ENCODE measurements at places on chromosomes 5 and 9.

GRCh38 chr5:173301695-173302545, 26.3 kb downstream of the STC2 start:
- no peak for DNase-seq

- DNase-seq, result peak; percentile 85
Observed at GRCh38 chr5:150904479-150905311, at the start of gene ZNF300. TSS of gene ZNF300 (minus strand) at chr5:150904980. CDS start at chr5:150903155, 1,825 bp downstream.

GRCh38 chr9:109198736-109199382, 31.8 kb upstream of the FRRS1L start:
- DNase-seq, result no peak

GRCh38 chr9:37026113-37026930, 7.7 kb downstream of the PAX5 start:
- DNase-seq, result no peak

GRCh38 chr5:56615361-56616153, 199.8 kb upstream of the MAP3K1 start:
- DNase-seq, result no peak

Measured in hepatocyte (in vitro differentiated cells).